ENCODE measurements at places on chromosomes 3 and 15. TPM values are rescaled to one million over a fixed set of nuclear protein-coding genes. Genes with fewer than 3 reads are reported as not detected.

Gene XCR1
- polyA plus RNA-seq, result not detected

Gene WNT5A
- polyA plus RNA-seq, result not detected

DNA sequence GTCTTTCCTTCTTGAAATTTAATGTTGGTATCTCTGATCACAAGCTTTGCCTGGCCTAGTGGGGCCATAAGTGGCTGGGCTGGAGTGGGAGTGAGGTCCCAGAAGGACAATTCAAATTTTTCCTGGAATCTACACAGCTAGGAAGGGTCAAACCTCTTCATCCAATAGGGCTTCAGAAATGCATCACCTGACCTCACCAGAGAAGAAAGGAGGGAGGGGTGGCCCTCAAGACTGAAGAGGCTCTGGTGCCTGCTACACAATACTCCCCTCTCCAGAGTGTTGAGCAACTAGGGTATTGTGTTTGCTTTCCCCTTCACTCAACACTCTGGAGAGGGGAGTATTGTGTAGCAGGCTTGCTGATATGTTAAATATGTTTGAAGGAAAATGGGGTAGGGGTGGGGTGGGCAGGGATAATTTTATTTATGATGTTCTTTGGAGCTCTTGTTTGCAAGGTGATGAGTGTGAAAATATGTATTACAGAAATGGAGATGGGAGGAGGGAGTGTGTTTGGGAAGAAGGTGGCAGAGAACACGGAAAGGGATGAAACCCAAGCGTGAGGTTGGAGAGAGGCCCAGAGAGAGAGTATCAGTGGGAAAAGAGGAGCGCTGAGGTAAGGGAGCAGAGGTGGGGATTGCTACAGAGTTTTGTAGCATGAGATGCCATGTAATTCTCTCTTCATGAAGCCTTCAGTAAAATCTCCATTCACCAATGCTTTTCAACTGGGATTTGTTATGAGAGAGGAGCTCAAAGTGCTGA, 5.7 kb upstream of the KLHL24 start:
- DNase-seq, result no peak

DNA sequence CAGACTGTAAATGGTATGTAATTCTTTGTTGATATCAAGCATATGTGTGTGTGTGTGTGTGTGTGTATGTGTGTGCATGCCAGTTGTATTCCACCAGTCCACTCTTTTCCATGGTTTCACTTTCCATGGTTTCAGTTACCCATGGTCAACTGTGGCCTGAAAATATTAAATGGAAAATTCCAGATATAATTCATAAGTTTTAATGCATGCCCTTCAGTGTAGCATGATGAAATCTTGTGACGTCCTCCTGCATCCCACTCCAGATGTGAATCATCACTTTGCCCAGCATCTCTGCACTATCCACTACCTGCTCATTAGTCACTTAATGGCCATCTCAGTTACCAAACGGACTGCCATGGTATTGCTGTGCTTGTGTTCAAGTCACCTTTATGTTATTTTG, 215.9 kb downstream of the GBE1 start:
- no peak for DNase-seq

DNA sequence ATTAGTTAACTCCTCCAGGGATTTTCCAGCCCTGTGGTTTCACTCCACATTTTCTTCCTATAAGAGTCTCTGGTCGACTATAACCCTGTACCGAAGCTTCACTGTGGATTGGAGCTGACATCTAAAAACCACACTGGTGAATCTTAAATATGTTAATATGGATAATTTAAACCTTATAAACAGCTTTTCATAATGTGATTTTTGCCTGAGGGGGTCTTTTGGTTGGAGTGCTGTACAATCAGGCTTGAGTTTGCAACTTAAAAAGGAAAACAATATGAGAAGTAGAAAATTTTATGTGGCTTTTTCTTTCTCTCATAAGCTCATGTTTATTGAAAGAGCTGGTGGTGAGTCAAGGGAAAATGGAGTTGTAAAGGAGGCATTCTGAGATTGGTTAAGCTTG, 313.7 kb downstream of the VPS13C start:
- no peak for DNase-seq

GRCh38 chr3:159711560-159712333, 276.9 kb upstream of the IL12A start:
- DNase-seq, result no peak

Measured in CD8-positive, alpha-beta memory T cell (primary cell).